ENCODE measurements at places on chromosomes 4 and X.
A peak's percentile ranks its signal among the peaks of the same experiment; 100 is the strongest.

DNA sequence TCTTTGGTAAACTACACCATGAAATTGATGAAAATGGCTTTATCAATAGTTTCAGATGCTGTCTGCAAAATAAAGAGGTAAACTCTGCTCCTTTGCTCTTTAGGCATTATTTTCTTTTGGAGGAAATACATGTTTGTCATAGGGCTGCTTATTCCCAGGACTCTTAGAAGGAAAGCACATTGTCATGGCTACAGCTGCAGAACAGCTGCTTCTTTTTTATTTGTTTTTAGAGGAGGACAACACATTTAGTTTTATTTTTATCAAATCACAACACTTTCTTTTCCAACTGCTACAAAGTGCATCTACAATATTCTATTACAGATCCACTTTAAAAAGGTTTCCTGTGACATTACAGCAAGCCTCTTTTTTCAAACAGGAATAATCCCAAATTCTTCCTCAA is 12.7 kb upstream of the HPF1 start:
- no peak for DNase-seq

GRCh38 chr4:40515398-40516293 is 114.0 kb downstream of the RBM47 start:
- DNase-seq, result peak; percentile 32

GRCh38 chr4:137794764-137795254 is 262.5 kb upstream of the PCDH18 start:
- DNase-seq, result no peak

- DNase-seq, result no peak
Measured at GRCh38 chr4:174423257-174423944, 98.9 kb downstream of the HPGD start.

DNA sequence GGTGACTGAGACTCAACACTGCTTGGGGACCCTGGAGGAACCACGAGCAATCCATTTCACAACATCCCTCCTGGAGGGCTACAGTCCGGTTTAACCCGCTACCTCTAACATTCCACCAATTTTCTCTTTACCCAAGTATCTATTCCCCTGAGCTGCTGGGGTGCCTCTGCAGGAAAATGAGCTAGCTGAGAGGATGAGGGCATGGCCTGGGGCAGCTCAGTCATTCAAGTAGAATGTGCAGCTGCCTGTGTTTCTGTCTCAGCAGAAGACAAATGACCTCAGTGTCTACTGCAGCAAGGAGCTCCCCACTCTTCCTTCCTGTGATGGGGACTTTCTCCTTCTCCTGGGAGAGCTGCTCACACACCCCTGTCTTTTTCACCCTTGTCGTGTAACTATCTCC is 120.8 kb downstream of the ZNF518B start:
- no peak for DNase-seq

GRCh38 chr4:179268791-179269190 is 1826.6 kb upstream of the AGA start:
- DNase-seq, result no peak

- no peak for DNase-seq
Measured at GRCh38 chrX:107146670-107147069, 28.0 kb upstream of the RBM41 start.

Data from left ventricle myocardium superior (tissue), 1 donor.